ENCODE measurements at places on chromosomes 7 and 10.

DNA sequence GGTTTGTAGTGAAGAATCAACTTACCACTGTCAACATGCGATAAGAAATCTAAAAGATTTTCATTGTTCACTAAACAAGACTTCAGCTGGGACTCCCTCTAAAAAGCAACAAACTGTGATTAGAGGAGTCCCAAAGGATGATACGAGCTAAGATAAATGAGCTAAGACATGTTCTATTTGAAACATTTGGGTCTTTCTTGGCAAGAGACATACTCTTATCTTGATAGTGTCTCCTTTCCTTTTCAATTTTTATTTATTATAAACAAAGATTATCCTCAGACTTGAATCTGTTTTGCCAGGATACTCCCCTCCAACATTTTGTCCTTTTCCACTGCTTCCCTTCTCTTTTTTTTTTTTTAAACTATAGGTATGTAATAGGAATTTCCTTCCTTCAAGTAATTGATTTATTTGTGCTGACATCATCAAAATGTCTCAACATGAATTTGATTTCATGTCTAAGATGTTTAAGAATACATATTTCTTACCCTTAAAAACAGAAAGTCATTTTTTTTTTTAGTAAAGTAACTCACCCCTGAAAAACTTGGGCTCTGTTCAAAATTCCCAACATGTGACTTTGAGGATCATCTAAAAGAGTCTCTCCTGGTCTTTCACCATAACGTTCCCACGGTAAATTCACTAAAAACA is 158.4 kb upstream of the NRP1 start:
- DNase-seq, result no peak

- DNase-seq, result no peak
Observed at GRCh38 chr7:38311329-38311937, 38.0 kb upstream of the TARP start.

DNA sequence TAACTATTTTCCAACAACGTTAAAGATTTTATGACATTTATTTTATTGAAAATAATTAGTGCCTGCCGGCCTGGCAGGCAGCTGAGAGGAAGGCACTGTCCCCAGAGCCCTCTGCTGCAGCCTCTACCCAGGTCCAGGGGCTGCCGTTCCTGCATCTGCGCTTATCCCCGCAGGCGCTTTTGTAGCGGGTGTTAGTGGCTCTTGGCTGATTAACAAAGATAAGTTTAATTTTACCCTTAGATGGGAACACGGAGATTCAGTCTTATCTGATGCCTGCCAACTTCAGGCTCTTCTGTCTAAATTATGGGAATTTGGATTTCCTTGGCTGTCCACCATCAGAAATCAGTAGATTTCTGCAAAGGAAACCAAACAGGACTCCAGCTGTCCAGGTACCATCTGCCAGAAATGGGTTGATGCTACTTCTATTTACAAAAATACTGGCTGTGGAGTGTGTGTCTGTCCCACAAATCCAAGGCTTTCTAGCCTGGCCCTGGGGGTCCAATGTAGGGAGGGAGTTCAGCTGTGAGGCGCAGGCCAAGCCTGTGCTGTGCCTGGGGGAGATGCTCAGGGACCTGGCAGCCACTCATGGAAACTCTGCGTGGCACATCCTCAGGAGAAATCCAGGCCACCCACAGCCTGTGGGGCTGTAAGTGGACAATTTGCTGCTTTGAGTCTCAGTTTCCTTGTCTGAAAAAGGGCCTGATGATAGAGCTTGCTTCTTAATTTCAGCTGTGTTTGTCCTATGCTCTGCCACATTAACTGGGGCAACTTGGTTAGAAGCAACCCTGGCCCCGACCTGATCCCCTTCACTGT is 62.0 kb upstream of the IGFBP3 start:
- no peak for DNase-seq

GRCh38 chr7:157028199-157028903 is 17.9 kb upstream of the MNX1 start:
- no peak for DNase-seq

DNA sequence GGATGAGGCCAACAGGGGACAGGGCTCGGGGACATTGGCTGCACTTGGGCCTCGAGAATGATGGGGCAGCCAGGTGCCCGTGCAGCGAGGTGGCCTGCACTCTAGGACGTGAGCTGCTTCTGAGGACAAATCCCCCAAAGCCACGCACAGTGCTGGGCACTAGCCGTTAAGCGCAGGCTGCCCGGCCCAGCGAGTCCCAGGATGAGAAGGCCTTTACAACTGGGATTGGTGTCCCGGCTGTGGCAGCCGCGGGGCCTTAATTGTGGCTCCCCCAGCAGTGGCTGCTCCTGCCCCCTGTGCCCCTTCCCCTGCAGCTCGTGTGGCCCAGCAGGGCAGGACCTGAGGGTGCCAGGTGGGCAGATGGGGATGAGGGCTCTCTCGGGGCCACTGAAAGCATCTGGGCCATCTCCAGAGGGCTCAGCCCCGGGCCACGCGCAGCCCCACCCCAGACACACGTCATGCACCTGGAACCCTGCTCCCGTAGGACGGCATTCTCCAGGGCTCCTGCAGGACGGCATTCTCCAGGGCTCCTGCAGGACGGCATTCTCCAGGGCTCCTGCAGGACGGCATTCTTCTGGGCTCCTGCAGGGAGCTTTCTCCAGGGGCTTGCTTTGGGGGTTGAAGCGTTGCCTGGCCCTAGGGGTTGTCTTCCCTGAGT is 6.6 kb downstream of the PWWP2B start:
- no peak for DNase-seq

- DNase-seq, result no peak
Observed at GRCh38 chr7:136228171-136228570, 251.0 kb upstream of the MTPN start.

DNA sequence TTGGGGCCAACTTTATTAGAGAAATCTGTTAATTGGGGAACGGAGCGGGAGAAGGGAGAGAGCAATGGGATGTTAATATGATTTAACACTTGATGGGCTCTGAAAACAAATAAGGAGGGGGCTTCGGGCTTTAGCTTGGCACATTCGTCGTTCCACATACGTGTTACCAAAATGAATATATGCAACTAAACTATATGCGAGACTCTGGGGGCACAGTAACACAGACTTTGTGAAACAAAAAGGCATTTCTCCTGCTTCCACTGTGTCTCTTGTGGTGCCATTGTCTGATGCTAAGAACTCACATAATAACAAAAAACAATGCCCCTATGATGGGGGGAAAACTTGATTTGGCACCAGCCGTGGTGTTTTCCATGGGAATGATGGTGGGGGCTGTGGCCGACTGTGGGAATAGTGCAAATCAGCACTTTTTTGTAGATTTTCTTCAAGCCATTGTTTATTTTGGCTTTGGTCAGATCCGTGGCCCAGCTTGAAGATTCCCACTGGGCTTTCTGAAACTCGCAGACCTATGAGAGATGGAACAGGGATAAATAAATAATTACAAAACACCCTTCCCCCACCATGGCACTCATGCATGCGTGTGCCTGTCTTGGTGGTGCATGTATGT is 2.2 kb upstream of the MXI1 start:
- DNase-seq, result no peak

- no peak for DNase-seq
Observed at GRCh38 chr7:8923164-8923806, 489.9 kb downstream of the NXPH1 start.

DNA sequence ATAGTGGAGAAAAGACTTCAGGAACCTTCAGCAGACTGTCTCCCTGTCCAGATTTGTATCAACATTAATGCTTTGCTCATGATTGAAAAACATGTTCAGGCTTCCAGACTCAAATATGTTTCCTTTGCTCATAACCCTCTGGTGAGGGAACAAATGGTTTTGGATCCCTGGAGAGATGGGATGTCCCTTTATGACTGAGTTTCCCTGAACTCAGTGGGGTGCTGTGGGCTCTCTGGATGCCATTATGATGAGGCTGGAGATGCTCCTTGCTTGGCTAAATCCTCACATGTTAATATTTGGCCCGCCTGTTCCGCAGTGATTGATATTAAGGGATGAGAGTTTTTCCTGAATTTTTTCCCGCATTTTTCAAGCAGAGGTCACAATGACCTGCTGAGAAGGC is 749.4 kb downstream of the SUGCT start:
- no peak for DNase-seq

- DNase-seq, result no peak
Observed at GRCh38 chr7:128839751-128840177, 9.6 kb downstream of the FLNC start.

DNA sequence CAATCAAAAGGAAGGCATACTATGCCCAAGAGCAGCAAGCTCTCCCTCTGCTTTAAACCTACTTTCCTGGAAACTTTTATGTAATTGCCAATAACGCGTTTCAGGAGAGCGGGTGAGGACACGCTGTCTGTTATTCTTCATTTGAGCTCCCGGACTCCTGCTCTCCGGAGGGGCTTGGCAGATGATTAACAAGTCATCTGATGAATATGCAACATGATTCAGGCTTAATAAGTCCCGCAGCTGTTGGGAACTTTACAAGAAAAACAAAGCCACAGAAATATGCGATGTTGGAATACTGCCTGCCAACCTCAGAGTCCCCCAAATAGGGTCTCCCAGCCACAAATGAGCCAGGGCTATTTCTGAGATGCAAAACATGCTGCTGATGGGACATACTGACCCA is 348.0 kb downstream of the GPAM start:
- DNase-seq, result no peak

DNA sequence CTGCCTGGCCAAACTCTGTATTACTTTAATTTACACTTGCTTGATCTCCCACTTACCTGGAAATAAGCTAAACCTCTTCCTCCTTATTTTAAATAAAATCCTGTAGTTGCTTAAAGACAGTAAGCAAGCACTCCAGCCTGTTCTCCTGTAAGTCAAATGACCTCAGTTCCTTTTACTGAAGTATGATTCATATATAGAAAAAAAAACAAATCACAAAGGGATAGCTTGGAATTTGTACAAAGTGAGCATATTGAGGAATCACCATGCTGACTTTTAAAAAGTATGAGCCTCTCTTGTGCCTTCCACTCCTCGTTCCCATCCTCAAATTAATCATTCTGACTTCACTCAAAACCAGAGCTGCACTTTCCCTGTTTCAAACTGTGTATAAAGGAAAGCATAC is 52.0 kb downstream of the C10orf90 start:
- DNase-seq, result no peak

DNA sequence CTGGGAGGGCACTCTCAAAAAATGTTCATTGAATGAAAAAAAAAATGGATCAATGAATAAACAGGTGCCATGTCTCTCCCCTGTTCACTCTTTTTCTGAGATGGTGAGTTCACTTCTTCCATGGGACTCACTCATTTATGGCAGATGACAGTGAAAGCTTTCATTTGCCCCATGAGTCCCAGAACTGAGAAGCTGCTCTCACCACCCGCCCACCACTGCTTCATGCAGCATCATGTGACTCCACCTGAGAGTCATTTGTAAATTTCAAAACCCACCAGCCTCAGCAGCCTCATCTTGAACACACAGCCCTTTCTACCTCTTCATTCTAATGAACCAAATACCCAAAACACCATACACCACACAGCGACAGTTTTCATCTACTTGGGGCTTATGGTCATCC is 64.9 kb downstream of the SCRN1 start:
- DNase-seq, result no peak

DNA sequence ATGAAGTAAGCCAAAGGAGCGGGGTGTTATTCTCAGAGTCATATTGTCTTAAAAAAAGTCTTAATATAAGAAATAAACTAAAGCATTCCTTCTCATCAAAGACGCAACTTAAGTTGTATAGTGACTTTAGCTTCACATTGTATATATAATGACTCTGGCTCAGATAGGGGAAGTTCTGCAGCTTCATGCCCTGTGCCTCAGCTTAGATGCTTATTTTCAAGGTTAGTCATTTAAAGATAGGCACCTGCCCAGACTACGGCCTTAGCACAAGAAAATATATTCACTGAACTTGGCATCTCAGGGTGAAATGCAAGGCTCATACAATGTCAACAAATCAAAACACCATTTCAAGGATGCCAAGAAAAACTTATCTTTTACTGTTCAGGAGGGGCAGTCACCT is 52.8 kb upstream of the DNAJB12 start:
- no peak for DNase-seq

- no peak for DNase-seq
Observed at GRCh38 chr7:135822376-135822775, 73.8 kb upstream of the FAM180A start.

DNA sequence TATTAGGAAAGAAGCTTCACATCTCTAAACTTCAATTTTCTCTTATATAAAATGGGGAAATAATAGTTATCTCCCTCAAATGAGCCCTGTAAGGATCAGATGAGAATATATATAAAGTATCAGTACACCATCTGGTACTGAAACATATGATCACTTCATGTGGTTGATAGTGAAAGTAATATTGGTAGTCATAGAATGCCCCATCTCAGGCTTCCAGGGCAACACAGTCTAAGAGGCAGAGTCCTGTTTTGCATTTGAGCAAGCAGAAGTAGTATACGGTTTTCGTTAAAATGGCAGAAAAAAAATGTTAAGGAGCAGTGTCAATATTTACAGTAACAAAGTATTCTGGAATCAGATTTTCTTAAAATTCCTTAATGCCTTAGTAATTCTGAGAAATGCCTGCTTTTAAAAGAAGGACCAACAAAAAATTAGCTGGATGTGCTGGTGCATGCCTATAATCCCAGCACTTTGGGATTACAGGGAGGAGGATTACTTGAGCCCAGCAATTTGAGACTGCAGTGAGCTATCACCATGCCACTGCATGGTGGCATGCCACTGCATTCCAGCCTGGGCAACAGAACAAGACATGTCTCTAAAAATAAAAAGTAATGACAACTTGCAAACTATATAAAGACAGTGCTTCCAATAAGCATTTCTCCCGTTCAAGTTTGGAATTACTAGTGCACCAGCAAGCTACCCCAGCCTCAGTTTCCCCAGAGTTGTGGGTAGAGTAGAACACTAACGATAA is 19.8 kb downstream of the KBTBD2 start:
- DNase-seq, result no peak

DNA sequence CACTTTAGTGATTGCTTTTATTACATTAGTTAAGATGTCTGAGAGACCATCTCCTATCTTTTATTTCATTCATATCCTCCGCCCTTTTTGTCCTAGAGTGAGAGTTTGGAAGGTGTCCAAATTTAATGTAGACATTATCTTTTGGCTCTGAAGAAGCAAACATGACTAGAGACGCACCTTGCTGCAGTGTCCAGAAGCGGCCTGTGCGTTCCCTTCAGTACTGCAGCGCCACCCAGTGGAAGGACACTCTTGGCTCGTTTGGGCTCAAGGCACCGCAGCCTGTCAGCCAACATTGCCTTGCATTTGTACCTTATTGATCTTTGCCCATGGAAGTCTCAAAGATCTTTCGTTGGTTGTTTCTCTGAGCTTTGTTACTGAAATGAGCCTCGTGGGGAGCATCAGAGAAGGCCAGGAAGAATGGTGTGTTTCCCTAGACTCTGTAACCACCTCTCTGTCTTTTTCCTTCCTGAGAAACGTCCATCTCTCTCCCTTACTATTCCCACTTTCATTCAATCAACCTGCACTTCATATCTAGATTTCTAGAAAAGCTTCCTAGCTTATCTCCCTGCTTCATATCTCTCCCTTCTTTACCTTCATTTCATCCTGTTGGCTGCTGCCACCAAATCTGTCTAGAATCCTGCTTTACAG is 10.4 kb upstream of the CLCN1 start:
- DNase-seq, result peak; percentile 32

- no peak for DNase-seq
Observed at GRCh38 chr7:24334012-24334411, 50.0 kb downstream of the NPY start.

Measured in stimulated activated CD4-positive, alpha-beta T cell treated with anti-CD3 and anti-CD28 coated beads, Interleukin-15, amount 100 ng/mL, for 1 hour (primary cell).